Stimulated activated CD4-positive, alpha-beta T cell treated with anti-CD3 and anti-CD28 coated beads, Interleukin-15, amount 100 ng/mL, for 1 hour (primary cell): ENCODE measurements at places on chromosomes 7 and 10.

DNA sequence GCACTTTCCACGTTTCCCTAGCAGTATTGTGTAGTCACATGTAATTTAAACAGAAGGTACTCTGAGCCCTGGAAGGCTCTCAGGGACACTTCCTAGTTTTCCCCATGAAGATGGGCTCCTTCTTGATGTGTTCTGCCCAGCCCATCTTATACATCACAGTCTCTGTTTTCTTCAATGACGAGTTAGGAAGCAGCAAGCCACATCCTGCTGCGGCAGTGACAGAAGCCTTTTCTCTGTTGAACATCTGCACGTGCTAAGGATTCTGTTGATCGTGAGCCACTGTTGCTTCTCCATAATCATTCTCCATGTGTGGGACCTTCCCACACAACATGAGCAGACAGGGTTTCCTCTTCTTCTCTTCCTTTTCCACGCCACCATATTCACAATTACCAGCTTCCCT is 298.0 kb upstream of the IMMP2L start:
- no peak for DNase-seq

DNA sequence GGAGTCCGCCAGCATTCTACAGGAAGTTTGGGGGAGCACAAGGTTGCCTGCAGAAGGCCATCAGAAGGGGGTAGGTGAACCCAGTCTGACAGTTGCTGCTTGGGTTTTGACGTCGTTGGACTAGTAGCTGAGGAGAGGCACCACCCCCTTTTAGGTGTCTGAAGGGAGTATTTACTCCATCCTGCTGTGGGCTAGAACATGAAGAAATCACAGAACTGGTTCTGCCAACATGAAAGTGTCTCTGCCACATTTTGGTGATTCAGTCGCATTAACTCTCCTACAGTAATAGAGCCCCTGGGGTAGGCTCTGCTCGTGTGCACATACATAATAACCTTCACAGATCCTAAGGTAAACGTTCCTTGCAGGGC is 834 bp upstream of the TRIL start:
- no peak for DNase-seq

DNA sequence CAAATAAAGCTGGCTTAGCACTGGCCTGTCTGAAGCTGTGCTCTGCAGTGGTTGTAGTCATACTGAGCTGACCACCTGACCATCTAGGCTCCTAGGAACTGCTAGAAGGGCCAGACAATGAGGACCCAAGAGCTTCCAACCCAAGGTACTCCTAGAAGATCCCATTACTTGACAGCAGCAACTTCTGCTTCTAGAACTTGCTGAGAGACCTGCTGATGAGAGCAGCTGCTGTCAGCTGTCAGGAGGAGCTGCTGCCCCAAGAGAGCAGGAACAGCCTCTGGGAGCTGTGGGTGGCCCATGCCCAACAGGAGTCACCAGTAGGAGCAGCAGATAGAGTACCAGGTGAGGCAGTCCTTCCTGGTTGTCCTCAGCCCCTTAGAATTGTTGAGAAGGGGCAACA is 70.2 kb downstream of the RBM20 start:
- DNase-seq, result no peak

GRCh38 chr7:44398953-44399574 is 73.7 kb upstream of the CAMK2B start:
- DNase-seq, result no peak

- no peak for DNase-seq
Observed at GRCh38 chr10:118978998-118979350, 50.5 kb upstream of the NANOS1 start.
